ENCODE measurements at places on chromosomes 5 and 9.

GRCh38 chr9:119052339-119053030 lies 316.8 kb downstream of the BRINP1 start:
- DNase-seq: no peak

DNA sequence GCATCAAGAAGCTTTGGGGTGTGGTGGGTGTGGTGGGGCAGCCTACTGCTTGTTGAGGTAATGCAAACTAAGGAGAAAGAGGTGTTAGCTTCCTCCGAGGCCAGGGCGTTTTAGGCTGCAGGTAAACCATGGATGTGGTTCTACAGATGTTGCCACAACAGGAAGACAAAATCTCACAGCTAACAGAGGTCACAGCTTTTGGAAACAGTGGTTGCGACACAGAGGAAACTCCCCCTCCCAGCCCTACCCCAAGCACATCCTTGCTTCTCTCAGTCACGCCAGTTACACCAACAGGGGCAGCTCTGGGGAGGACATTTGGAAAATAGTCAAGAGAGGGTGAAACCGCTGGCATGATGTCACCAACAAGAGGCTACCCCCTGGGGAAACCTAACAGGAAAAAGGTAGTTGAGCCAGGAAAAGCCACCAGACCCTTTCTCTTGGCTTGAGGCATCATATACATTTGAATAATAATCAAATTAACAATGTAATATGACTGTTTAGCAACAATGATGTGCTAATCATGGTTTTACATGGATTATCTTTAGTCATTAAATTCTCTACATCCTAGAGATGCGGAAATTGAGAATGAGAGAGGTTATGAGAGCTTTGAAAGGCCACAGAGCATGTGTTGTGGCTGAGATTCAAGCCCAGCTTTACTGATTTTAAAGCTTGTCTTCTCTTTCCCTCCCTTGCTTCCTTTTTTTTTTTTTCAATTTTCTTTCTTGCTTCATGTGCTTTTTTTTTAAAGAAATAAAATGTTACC lies 82.2 kb upstream of the IL12B start:
- no peak for DNase-seq

- peak; percentile 76 for DNase-seq
These were observed 475.1 kb downstream of the TMEM232 start for GRCh38 chr5:110251366-110251765.

- peak; percentile 61 for DNase-seq
These were observed 617.9 kb downstream of the BNC2 start for GRCh38 chr9:16252616-16253015.

GRCh38 chr9:133490865-133491655 lies 12.2 kb upstream of the SLC2A6 start:
- DNase-seq: no peak

GRCh38 chr5:145362266-145362665 lies 472.9 kb downstream of the PRELID2 start:
- DNase-seq: peak; percentile 91

DNA sequence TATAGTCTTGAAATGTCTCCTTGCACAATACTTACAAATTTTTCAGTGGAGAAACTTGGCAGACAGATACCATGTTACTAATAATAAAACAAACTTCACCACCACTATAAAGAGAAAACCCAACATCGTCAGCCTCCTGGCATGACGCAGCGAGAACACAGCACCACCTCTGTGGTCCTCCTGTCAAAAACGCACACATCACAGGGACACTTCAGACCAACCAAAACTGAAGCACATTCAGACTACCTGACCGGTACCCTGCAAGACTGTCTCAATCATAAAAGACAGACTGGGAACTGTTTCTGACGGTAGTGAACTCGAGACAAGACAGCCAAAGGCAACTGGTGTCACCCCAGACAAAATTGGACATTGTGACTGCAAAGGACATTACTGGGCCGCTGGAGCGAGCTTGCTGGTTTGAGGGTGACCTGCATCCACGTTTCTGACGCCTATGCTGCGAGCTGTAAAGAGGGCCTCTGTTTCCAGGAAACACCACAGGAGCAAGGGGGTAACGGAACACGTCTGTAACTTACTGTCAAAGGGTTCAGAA lies 34.4 kb downstream of the NSUN2 start:
- DNase-seq: no peak

- DNase-seq: peak; percentile 63
These were observed 21.3 kb downstream of the CCDC69 start for GRCh38 chr5:151202381-151203139.

GRCh38 chr5:83914199-83914598 lies 193.5 kb upstream of the HAPLN1 start:
- no peak for DNase-seq

GRCh38 chr5:39340506-39340905 lies 23.8 kb downstream of the C9 start:
- peak; percentile 57 for DNase-seq

DNA sequence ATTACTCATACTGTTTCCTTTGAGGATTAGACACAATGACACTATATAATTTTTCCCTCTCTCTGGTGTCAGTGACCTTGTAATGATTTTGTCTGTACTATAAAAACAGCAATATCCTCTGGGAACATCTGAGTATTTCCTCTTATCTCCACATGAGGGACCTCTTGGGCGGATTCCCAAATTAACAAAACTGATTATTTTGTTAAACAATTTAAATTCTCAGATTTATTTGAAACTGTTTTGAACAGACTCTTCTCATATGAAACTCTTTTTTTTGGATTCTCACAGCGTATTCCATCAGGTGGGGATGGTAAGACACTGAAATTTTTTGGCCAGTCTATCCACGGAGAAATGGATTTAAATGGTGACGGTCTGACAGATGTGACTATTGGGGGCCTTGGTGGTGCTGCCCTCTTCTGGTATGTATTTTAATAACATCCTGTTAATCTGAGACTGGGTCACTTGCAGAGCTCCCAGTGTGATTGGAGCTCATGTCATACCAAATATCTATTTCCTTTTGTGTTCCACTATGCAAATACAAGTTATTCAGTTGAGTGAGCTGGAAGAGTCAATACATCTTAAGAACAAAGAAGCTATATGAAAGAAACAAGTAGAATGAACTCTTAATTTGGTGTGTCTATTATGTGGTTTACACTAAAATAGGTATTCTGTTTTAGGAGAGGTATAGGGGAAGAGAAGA lies 73.8 kb upstream of the ITGA2 start:
- DNase-seq: peak; percentile 75

- no peak for DNase-seq
These were observed 15.4 kb downstream of the ZNF622 start for GRCh38 chr5:16450163-16450562.

- peak; percentile 58 for DNase-seq
These were observed 40.7 kb upstream of the S1PR3 start for GRCh38 chr9:88950341-88951154.

DNA sequence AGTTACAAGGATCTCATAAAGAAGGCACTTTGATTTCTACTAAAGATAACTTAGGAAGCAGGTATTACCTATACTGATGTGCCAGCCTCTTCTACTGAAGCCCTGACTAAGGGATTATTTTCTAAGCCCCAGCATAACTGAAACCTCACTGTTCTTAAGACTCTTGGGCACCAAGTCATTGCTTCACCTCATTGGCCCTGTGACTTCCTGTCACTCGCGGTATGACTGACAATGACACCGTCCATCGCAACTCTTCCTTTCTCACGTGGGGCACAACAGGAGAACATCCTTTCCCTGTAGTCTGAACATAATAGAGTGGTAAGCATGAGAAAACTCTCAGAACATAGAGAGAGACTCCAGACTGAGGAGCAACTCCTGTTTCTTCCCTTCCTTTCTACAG lies 6.4 kb downstream of the OR2V2 start:
- no peak for DNase-seq

DNA sequence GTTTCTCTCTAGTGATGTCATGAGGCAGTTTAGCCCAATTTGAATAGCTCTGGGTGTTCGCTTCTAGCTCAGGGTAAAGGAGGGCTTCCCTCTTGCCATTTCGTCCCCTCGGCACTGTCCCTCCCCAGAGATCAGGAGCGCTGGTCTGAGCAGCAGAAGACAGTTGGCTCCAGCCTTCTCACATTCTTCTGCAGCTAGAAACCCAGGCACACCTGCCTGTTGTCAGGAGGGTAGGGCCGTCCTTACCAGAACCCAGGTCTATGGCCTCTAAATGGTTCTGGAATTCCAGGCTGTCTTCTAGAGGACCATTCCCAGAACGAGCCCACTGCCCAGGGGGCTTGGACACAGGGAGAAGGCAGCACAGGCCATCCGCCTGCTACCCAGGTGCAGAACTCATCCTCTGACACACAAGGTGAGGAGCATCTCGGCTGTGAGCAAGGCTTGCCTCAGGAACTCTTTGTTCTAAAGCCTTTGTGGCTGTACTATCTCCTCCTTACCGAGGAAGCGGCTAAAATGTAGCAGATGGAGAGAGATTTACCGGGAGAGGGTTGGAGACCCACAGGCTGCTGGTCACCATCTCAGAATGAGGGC lies 255.6 kb upstream of the IRX2 start:
- DNase-seq: no peak

- DNase-seq: no peak
These were observed 139.6 kb downstream of the CHSY3 start for GRCh38 chr5:130043834-130044233.

- DNase-seq: peak; percentile 38
These were observed 241.5 kb downstream of the PAPPA start for GRCh38 chr9:116394894-116395698.

GRCh38 chr5:153964880-153965645 lies 73.6 kb downstream of the FAM114A2 start:
- DNase-seq: peak; percentile 74

DNA sequence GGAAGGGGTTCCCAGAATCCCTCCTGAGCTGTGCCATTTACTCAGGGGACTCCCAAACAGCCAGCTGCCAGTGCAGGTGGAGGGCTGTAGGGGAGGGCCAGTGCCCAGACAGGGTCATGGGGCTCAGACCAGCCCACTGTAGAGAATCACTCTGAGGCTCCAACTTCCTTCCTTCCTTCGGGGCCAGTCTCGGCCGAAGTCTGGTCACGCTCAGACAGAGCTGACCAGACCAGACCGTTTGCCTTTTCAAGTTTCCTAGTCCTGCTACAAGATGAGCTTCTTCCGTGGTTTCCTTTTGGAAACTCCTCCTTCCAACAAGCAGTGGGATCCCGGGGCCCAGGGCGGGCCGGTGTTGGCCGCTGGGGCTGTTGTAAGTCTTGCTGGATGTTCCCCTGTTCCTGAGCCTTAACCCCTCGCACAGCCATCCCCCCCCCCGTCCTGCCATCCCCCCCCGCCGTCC lies 52.6 kb downstream of the SAR1B start:
- DNase-seq: no peak

- peak; percentile 38 for DNase-seq
These were observed 510.9 kb upstream of the ZNF608 start for GRCh38 chr5:125257057-125257972.

DNA sequence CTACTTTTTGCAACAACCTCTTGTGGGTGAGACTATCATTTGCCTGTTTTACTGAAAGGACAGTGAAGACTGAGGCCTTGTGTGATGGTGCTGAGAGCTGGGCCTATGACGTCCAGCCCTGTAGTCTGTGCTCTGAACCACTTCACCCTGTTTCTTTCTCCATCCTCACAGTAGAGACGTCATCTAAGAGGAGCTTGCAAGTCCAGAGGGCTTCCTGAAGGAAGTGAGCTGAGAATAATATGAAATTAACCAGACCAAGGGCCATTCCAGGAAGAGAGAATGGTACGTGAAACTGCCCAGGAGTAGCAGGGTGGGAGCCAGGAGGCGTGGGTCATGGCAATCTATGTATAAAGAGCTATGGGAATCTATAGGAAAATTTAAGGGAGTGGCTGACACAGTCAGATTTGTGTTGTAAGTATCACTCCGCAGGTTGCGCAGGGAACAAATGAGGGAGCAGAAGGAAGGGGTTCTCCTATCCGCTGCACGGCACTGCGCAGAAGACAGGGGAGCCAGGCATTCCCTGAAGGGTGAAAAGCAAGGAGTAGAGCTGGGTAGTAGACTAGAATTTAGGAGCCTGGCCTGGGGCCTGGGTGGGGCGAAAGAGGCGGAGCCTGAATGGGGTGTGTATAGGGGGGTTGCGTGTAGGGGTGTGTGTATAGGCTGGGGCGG lies 596 bp upstream of the FGFR4 start:
- no peak for DNase-seq

GRCh38 chr5:136120529-136120928 lies 12.1 kb upstream of the SMAD5 start:
- DNase-seq: no peak

- DNase-seq: no peak
These were observed 134.4 kb downstream of the ATG10 start for GRCh38 chr5:82106207-82106606.

- no peak for DNase-seq
These were observed 62.4 kb upstream of the FSD1L start for GRCh38 chr9:105385381-105385985.

DNA sequence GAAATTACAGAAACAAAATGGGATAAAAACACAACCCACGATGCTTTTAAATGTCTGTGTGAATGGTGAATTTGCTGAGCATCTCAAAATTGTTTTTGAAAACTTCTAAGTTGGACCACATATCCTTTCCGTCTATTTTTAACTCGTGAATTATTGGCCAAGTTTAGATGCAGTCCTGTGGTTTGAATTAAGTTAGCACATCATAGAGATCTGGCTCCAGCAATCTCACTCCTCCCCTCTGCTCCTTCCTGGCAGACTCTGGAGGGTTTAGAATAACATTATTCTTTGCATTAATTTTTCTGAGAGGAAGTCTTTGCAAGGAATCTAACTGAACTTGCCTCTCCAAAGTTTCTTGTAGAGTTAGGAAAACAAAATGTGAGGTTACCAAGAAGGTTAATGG lies 14.5 kb upstream of the ANKRD55 start:
- DNase-seq: peak; percentile 72

GRCh38 chr9:125106285-125106893 lies 36.9 kb downstream of the SCAI start:
- peak; percentile 69 for DNase-seq

DNA sequence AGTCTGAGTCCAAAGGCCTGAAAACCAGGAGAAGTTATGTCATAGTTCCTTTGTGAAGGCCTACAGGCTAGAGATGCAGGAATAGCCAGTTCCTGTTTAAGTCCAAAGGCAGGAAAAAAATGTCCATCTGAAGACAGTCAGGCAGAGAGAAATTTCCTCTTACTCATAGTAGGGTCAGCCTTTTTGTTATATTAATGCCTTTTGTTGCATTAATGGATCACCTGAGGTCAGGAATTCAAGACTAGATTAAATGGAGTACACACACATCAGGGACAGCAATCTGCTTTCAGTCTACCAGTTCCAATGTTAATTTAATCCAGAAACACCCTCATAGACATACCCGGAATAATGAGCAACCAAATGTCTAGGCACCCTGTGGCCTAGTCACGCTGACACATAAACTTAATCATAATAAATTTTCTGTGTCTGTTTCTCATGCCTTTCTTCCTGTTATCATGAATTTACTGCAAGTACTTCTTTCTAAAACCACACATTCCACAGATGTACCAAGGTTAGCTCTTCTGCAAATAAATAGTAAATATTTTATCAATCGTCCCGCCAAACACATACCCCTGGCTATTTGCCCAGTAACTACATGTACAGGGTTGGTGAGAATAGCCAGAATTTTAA lies 703.9 kb downstream of the EFNA5 start:
- DNase-seq: peak; percentile 9

GRCh38 chr9:100441911-100442361 lies 15.0 kb downstream of the MSANTD3 start:
- DNase-seq: no peak

- peak; percentile 6 for DNase-seq
These were observed 83.0 kb downstream of the DMRTA1 start for GRCh38 chr9:22529426-22530199.

All from fibroblast of upper back skin (primary cell).